ENCODE measurements at places on chromosomes 2 and 18.

DNA sequence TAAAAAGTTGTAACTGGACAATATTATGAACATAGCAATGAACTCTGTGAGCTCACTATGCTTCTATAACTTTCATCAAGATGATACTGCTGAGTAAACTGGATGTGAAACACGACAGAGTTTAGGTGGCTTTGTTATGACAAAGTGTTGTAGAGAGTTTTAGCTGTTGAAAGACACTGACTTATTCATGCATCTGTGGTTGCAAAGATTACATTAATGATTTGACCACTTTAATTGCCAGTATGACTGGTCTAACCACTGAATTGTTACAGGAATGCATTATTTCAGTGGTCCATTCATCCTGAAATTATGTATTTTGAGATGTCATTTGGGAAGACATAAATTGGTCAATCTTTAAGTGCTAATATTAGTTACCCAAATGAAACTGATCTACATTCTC lies 117.9 kb downstream of the SPHKAP start:
- no peak for DNase-seq

DNA sequence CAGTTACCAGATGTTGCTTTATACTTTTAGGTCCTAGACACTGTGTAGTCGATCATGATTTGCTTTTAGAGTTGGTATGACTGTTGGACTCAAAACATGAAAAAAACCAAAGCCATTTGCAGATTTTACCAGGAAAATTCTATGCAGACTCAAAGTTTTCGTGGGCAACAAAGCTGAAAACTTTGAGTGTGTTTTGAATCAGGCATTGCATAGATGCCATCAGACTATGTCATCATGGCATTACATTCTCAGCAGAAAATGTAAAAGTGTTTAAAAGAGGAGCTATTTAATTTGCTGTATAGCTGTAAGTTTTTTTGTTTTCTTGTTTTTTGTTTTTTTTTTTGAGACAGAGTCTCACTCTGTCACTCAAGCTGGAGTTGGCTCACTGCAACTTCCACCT lies 43.5 kb upstream of the ELAC1 start:
- DNase-seq: no peak

DNA sequence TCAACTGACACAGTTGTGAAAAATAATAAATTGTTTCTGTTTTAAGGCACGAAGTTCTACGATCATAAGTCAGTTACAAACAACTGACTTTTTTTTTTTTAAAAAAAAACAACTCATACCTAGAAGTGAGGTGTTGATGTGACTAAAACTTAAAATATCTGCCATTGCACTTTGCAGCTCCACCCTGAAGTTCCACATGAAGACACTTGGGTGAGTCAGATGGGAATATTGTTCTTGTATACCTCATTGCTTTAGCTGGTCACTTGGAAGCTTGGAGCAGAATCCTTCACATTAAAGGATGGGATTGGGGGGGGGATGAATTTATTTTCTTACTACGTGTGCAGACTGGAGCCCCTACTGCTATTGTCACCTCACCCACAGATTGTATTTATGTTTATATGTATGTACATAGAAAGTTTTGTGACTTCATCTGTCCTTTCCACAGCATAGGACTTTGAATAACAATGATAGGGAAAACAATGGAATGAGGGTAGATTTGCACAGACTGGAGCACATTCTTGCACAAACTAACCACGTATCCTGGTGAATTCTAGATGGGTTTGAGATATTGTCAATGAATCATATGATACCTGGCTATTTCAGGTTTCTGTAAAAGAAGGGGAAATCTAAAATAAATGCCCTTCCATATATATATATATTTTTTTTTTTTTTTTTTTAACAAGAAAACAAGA lies 57.9 kb upstream of the ARHGAP15 start:
- no peak for DNase-seq

- no peak for DNase-seq
Measured at GRCh38 chr2:230687498-230687897, 25.1 kb upstream of the CAB39 start.

DNA sequence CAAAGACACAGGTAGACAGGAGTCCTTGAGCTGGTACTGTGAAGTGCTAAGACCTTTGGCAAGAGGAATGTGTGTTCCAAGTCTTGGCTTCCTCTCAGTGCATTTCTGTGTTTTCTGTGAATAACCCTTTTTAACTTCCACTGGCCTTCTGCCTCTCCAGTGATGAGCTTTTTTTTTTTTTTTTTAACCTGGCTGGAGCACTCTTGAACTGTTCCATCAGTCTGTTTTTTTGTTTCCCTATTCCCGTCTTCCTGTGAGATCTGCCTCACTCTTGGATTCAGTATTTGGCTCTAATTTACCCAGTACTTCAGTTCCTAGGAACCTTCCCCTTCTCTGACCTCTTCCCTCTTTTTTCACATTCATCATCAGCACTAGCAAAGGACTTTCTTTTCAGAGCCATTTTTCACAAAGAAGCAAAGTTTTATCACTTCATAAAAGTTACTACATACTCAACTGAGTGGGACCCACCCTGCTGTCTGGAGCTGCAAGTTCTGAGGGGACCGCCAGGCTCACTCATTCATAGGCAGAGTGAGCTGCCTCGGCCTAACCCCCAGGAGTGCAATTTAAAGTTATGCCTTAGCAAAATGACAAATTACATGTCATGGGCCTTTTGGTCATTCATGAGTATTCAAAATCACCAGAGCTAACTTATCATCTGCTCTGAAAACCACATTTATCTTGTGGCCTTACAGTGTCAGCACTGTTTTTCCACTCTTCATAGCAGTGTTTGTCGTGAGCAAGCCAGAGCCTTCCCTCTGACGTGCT lies 126.9 kb upstream of the DAPL1 start:
- peak; percentile 29 for DNase-seq

DNA sequence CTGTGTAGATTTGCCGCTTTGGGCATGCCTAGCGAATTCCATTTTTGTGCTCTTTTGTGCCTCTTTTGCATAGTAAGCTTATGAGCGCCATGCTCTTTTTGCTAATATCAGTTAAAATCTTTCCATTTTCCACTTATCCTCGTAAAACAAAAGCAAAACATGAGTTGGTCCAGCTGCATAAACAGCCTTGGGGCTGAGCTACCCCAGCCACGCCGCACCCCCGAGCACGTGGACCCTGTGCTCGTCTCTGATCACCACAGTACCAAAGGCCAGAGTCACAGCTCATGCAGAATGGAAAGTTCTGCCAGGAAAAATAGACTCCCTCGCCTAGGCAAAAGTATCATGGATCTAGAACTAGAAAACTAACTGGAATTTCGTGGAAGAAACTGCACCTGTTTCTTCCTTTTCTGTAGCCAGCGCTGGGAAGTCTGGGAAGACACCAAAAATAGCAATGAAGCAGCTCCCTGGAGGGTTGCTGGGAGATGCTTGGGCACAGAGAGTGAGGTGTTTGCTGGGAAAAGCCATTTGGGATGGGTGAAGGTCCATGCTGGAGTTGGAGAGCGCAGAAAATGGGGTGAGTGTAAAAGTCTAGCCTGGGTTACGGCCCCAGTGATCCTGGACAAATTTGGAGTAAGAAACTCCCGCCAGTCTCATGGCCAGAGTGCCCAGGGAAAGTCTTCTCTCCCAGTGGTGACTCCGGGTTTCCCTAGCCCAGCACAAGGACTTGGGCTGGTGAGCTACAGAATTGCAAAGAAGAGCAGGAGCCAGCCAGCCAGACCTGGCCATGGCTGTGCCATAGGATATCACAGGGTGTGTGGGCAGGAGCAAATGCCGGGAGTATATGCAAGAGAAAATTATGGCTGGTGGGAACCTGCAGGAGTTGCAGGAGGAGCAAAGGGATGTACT lies 218.4 kb downstream of the GBX2 start:
- no peak for DNase-seq

- DNase-seq: no peak
Measured at GRCh38 chr18:63074981-63075404, 244.6 kb downstream of the BCL2 start.

DNA sequence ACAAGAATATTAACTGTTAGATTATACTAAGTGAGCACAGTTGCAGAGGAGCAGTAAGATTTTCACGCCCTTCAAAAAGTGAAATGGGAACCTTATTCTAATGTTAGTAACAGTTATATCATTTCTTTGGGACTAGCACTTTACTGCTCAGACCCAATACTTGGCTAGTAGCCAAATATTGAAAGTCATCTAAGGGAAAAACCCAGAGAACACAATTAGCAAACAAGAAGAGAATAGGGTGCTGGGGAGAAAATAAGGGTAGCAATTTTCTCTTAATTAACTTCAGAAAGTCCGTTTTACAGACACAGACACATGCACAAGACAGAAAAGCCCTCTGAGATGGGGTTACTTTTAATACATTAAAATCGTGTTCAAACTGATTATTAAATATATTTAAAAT lies 71.8 kb downstream of the ID2 start:
- DNase-seq: no peak

GRCh38 chr2:12287220-12287751 lies 429.4 kb upstream of the TRIB2 start:
- no peak for DNase-seq

GRCh38 chr2:30288561-30288960 lies 57.2 kb downstream of the LBH start:
- DNase-seq: no peak

DNA sequence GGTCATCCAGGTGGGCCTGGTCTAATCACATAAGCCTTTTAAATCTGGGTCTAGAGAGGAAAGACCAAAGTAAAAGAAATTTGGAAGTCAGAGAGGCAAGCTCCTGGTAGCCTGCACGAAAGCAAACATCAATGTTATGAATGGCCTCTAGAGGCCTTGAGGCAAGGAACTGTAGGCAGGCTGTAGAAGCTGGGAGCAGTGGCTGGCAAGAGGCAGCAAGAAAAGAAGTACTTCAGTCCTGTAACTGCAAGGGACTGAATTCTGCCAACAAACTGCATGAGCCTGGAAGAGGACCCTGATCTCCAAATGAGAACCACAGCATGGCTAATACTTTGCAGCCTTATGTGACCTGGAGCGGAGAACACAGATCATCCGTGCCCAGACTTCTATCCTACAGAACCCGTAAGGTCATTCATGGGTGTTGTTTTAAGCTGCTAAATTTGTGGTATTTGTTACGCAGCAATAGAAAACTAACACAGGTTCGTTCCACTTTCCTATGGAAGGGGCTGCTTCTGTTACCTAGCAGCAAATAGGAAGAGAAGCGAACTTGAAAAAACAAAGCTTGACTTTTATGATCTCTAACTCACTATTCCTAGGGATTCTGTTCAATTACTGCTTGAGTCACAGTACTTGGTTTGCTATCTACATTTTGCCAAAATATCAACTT lies 1.2 kb downstream of the IMMT start:
- DNase-seq: no peak

DNA sequence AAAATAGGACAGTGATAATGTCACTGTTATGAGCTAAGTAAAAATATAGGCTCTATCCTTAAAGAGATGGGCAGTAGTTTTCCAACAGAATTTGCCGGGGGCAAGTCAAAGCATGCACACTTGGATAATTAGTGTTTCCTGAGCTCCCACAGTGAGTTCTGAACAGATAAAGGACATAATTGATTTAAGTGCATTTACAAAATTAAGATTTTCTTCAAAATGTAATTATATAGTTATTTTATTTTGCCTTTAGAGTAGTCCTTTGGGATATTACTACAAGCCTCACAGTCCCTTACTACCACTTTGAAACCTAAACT lies 107.6 kb downstream of the RAPGEF4 start:
- DNase-seq: no peak

DNA sequence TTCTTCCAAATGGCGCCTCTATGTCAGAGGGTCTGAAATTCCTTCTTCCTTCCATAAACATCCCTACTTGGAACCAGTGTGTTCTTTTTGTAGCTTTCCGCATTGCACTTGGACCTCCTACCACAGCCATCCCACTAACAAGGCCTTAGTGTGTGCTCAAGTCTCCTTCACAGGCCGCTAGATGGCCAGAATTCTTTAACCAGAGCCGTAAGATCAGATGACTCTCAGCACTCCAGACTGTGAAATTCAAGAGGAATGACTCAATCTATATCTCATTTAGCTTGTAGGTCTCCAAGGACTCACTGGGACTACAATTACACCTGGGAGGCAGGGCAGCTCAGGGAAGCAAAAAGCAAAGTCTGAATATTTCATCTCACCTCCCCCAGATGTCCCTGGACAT lies 298.9 kb downstream of the EIPR1 start:
- no peak for DNase-seq

GRCh38 chr18:32310101-32310500 lies 120.3 kb downstream of the MEP1B start:
- DNase-seq: peak; percentile 48

GRCh38 chr2:62195421-62196277 lies at the start of gene B3GNT2:
TSS of gene B3GNT2 (plus strand) at chr2:62196115. CDS start at chr2:62222221, 26,106 bp downstream.
- DNase-seq: peak; percentile 38

GRCh38 chr2:140186313-140186712 lies 1406.1 kb upstream of the NXPH2 start:
- DNase-seq: no peak

DNA sequence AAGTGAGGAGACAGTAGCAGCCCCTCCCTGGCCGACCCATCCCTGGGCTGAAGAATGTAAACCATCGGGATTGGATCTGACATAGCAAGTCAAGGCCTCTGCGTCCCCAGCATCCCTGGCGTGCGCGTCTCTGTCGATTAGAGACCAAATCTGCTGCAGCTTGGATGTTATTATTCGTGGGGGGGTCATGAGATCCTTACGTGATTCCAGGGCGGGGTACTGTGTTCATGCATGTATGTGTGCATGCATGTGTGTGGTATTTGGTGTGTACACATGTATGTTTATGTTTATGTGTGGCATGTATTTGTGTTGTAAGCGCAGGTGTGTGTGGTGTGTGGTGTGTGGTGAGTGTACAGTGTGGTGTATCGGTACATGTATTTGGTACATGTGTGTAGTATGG lies 741.8 kb upstream of the SALL3 start:
- no peak for DNase-seq

DNA sequence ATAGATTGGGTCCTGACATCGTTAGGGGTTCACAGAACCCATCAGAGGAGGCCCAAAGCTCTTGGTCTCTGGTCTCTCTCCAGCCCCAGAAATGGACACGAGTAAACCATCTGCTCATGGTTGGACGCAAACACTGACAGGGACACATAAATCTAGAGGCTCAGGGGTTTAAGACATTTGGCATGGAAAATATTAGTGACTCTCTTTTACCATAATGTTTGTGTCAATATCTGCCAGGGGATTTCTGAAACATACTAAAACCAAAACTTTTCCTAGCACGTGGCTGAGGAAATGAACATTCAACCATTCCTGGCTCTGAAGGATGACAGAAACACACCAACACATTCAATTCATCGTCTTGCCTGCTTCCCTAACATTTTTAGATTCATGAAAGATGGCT lies 226.2 kb downstream of the SP3 start:
- no peak for DNase-seq

- no peak for DNase-seq
Measured at GRCh38 chr18:52311331-52311730, 28.7 kb upstream of the DCC start.

- no peak for DNase-seq
Measured at GRCh38 chr2:223027442-223027841, 24.5 kb upstream of the KCNE4 start.

- DNase-seq: no peak
Measured at GRCh38 chr2:138239902-138240491, 261.6 kb upstream of the SPOPL start.

DNA sequence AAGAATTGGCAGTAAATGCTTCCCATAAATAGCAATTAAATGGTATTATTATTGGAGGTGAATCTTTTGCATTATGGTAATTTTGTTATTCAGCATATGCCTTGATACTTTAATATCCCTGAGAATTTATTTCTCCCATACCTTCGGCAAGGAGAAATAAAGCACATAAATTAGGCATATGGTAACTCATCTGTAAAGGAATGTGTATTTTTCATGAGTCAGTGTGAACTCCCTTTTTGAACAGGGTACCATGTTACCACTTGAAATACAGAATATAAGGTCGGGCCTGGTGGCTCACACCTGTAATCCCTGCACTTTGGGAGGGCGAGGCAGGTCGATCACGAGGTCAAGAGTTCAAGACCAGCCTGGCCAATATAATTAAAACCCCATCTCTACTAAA lies 18.4 kb downstream of the METTL21A start:
- DNase-seq: no peak

All from left renal pelvis (tissue), 4 donors.